ENCODE measurements at places on chromosomes 2 and 18.
A peak's percentile ranks its signal among the peaks of the same experiment; 100 is the strongest.

DNA sequence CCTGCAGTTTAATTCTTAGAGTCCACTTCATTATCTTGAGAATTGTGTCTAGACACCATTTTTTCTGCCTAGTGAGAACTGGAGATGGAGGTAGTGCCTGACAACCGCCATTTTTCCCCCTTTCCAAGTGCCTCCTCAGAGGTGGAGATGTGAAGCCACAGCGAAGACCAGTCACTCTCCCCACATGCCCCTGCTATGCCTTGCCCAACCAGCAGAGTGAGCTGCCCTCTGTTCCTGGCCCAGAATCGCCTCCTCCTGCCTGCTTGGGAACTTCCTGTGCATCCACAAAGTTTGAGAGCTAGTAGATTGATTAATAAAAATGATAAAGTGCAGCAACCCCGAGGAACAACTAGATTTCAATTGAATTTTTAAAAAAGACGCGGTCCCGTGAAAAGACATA lies 123.3 kb downstream of the CLIP4 start:
- DNase-seq = peak; percentile 45

GRCh38 chr2:86598966-86599365 lies 24.7 kb downstream of the RNF103 start:
- no peak for DNase-seq

DNA sequence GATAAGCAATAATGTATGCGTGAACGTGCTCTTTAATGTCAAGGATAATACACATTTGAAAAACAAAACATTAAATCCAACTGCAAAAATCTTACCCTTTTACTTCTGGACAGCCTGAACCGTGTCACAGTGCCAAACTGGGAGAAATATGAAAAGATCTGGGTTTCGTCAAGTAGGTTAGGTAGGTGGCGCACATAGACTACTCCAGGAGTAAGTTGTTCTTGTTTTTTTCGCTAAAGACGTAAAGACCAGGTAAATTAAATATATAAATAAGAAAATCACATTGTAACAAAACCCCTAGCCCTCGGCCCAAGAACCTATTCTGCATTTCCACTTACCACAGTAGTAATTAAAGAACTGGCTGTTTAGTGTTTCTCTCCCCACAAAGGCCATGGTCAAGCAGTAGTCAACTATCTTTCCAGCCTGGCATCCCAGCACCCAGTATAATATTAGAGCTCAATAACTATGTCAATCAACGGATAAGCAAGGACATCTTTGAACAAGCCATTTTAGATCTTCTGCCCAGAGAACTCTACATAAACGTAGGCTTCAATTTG lies 1.1 kb downstream of the NIFK start:
- DNase-seq = no peak

GRCh38 chr18:1104181-1104881 lies 199.7 kb downstream of the ADCYAP1 start:
- peak; percentile 65 for DNase-seq

GRCh38 chr2:96547203-96547641 lies 10.7 kb downstream of the ARID5A start:
- no peak for DNase-seq

GRCh38 chr2:125684256-125684655 lies 971.7 kb upstream of the GYPC start:
- DNase-seq = no peak

- peak; percentile 80 for DNase-seq
Measured at GRCh38 chr18:68797871-68798270, at the start of gene CCDC102B. CCDC102B (plus strand) TSS chr18:68798080; CDS start chr18:68836764, 38,684 bp downstream.

GRCh38 chr2:187495324-187495723 lies 47.3 kb upstream of the CALCRL start:
- DNase-seq = no peak

GRCh38 chr2:31075431-31075830 lies 62.8 kb downstream of the GALNT14 start:
- DNase-seq = no peak

DNA sequence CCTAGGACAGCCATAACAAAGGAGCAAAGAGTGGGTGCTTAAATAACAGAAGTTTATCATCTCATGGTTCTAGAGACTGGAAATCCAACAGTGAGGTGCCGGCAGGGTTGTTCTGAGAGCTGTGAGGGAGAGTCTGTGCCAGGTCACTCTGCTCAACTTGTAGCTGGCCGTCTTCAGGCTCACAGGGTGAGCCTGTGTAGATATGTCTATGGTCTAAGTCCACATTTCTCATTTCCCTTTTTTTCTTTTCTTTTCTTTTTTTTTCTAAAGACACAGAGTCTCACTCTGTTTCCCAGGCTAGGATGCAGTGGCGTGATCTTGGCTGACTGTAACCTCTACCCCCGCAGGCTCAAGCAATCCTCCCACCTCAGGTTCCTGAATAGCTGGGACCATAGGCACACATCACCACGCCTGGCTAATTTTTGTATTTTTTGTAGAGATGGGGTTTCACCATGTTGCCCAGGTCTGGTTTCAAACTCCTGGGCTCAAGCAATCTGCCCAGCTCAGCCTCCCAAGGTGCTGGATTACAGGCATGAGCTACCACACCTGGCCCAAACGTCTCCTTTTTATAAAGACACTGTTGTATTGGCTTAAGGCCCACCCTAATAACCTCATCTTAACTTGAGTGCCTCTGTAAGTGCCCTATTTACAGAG lies 142.2 kb downstream of the SP3 start:
- no peak for DNase-seq

GRCh38 chr2:76861708-76862107 lies 660.5 kb downstream of the LRRTM4 start:
- peak; percentile 63 for DNase-seq

DNA sequence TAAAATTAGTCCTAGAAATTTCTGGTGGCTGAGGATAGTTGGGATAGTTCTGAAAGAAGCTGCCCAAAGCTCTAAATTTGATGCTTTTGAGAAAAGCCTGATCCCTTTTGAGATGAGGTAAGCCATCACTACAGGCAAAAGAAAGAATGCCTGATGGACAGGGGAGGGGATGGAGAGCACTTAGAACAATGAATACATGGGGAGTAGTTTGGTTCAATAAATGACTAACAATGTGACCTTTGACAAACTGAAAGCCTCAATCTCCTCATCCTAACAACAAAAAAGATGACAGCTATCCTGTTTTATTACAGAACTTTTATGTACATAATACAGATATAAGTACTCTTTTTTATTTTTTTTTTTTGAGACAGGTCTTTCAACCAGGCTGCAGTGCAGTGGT lies 42.7 kb downstream of the GFPT1 start:
- no peak for DNase-seq

DNA sequence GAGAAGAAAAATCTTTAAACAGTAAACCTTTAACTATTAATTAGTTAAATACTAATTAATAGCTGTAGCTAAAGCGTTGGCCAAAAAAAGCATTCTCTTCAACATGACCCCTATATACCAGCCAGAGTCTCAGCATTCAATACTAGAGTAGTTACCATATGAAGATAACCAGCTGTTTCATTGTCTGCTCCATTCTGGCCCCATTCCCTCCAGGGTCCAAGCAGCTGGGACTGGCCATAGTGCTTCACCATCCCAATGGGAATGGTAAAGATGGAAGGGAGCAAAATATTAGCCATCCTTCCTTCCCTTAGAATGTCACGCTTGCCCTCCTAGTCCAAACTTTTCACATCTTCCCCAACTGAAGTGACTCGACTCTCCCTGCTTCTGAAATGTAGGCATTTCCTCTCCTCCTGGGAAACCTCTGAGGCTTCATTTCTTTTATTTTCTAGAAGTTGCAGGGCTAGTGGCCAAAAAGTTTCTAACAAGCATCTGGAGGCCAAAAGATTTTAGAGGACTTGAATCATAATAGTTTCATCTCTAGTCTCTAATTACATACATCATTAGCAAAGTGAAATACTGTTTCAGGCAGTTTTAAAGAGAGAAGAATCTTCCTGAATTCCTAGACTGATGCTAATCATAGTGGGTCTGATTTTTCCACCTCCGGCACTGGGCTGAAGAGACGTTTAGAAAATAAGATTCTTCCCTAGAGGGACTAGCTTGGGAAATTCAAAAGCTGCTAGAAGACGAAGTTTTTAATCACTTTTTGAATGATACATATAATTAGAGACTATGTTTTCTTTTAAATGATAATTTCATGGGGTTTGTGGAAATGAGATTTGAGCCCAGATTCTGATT lies 52.7 kb downstream of the CCDC68 start:
- DNase-seq = peak; percentile 31

GRCh38 chr2:204538182-204539018 lies 6.9 kb upstream of the PARD3B start:
- peak; percentile 61 for DNase-seq

DNA sequence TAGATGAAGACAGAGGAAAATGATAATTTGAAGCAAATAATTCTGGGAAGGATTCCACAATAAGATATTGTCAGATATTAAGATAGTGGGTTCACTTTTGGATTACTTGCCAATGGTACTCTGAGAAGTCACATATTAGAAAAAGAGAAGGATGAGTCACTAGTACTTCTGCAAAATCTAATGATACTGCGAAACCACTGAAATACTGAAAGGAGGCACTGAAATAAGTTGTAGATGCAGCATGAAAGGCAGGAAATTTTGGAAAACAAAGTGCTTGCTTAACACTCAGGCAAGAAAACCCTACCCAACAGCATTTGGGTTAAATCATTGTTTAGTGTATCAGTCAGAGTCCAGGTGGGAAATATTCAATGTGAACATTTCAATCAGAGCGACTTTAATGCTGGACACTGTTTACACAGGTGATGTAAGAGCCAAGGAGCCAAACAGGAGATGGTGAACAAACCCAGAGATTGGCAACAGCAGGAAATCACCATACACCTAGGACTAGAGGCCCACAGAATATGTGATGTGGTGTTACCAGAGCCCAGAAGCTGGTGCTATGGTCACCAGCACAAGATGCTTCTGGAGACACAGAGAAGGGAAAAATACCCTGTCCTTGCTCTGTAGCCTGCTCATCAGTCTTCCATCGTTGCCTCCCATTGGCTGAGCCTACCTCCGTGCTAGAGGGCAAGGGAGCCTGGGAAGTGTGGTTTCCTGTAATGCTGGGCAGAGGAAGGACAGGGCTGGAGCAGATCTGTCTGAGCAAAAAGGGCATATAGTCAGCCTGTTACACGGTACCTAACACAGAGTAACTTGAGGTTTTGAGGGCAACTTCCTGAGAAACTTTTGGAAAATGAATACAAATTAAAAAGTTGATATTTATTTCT lies 204.7 kb upstream of the ITGA4 start:
- no peak for DNase-seq

DNA sequence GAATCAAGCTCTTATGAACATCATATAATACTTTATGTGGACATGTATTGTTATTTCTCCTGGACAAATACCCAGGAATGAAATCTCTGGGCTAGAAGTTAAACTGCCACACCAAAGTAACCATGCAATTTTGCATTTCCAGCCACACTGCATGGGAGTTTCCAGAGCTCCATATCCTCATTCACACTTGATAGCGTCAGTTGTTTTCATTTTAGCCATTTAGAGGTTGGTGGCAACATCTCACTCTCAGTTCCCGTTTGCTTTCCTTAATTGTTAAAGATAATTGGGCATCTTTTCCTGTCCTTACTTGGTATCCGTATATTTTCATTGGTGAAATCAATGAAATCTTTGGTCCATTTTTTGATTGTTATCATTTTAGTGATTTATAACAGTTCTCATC lies 47.8 kb downstream of the SH3YL1 start:
- DNase-seq = no peak

DNA sequence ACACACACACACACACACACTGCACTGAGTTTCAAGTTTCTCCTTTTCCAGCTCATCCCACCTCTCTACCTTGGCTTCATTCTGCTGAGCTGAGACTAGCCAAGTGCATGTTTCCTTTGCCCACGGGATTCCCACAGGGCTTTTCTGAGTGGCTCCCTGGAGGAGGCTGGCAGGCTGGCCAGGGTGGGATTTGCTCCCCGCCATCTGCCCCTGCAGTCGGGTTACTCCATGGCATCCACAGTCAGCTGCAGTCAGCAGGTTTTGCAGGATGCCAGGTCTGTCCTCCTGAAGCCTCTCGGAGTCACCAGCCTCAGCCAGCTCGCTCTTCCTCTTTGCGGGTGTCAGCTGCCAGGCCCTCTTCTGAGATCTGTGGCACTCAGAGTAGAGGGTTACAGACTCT lies 783.7 kb upstream of the SOX11 start:
- DNase-seq = no peak

DNA sequence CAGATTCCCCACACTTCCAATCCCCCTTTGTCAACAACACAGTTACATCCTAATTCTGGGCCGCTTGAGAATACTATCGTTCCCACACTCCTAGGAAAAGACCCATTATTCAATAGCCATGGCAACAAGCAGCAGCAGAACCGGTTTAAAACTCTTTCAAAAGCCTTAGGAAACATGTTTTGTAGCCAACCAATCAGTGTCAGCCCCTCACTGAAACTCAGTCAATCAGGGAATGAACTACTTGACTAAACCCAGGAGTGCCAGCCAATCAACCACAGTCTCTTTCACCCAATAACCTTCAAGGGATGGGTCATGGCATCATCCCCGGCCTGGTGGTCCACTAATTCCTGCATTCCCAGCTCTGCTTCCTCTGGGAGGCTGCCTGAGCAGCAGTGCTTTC lies 204.8 kb upstream of the HS6ST1 start:
- no peak for DNase-seq

- DNase-seq = no peak
Measured at GRCh38 chr18:41569867-41570266, 385.2 kb upstream of the PIK3C3 start.

DNA sequence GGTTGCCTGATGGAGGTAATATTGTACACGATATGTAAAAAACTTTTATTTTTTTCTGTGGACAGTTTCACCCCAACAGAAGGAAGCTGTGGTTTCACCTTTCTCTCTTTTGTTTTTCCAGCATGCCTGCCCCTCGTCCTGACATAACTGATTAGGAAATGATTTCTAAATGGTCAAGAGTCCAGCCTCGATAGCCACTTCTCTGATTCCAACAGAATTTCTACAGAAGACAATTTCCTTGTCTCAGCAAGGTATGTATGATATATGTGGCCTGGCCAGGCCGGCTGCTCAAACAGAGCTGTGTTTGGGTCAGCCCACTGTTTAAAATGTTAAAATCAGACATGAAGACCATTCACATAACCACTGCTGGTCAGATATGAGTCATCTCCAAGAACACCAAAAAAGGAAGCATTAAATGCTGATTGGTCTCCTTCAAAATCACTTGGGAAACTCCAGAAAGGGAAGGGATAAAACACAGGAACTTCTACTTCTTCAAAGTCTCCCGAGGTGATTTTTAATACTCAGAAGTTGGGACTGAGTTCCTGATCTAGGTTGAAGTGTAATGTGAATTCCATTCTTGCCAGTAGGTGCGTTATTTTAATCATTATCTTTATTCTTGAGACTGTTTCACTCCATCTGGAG lies 22.3 kb downstream of the ATP8B1 start:
- DNase-seq = peak; percentile 92

- no peak for DNase-seq
Measured at GRCh38 chr2:600542-601386, 76.4 kb downstream of the TMEM18 start.

Data from fibroblast of pulmonary artery (primary cell).